ENCODE measurements at places on chromosomes 5 and 9.

- no peak for DNase-seq
Measured at GRCh38 chr5:168295574-168296201, 4.2 kb downstream of the WWC1 start.

- DNase-seq = no peak
Measured at GRCh38 chr9:134681061-134681661, 39.6 kb downstream of the COL5A1 start.

GRCh38 chr5:133319244-133319643 is 267.4 kb downstream of the HSPA4 start:
- DNase-seq = no peak

GRCh38 chr5:168681556-168682183 is 102.5 kb upstream of the PANK3 start:
- DNase-seq = no peak

- DNase-seq = no peak
Measured at GRCh38 chr9:77562019-77562748, 85.9 kb downstream of the GNA14 start.

GRCh38 chr9:136333045-136333444 is 5.7 kb downstream of the GPSM1 start:
- DNase-seq = no peak

- no peak for DNase-seq
Measured at GRCh38 chr5:28065656-28066055, 1027.3 kb upstream of the CDH9 start.

GRCh38 chr9:80004714-80005113 is 432.9 kb downstream of the TLE4 start:
- no peak for DNase-seq

DNA sequence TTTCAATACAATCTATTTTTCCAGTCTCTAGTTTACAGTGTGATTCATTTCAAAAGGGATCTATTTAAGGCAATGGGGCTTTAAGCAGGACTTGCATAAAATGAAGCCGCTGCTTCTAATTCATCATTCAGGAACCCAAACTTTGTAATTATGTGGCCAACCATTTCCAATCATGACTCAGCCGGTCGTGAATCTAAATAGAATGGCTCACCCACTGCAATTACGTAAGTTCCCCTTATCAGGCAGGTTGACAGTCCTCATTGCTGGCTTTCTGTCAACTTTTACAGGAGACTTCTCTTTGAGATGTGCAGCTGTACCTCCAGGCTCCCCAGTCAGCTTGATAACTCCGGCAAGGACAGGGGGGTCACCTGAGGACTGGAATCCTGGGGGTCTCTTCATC is 152.8 kb upstream of the DAP start:
- no peak for DNase-seq

GRCh38 chr9:92155221-92155620 is 40.0 kb upstream of the SPTLC1 start:
- DNase-seq = no peak

DNA sequence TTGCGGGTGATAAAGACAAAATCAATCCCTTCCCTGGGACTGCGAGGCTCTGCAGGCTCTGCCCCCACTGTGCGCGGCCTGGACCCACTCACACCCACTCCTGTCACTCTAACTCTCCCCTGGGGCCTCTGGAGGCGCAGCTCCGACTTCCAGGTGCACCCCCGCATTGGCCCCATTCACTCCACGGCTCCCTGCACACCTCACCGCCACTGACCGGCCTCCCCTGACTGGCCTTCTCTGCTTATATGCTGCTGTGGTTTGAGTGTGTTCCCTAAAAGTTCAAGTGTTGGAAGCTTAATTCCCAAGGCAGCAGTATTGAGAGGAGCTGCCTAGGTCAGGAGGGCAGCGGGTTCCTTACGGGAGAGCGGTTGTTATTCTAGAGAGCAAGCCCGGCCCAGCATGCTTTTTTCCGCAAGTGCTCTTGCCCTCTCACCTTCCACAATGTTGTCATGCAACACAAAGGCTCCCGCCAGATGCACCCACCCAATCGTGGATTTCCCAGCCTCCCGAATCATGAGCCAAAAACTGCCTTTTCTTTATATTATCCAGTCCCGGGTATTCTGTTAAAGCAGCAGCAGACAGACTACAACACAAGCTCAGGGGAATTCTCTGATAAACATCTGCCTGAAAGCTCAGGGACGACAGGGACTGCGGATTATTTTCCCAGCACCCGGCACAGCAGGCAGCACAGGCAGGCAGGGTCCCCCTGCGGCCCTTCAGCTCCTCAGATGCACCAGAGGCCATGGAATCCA is 73.5 kb upstream of the LRRTM2 start:
- DNase-seq = no peak

DNA sequence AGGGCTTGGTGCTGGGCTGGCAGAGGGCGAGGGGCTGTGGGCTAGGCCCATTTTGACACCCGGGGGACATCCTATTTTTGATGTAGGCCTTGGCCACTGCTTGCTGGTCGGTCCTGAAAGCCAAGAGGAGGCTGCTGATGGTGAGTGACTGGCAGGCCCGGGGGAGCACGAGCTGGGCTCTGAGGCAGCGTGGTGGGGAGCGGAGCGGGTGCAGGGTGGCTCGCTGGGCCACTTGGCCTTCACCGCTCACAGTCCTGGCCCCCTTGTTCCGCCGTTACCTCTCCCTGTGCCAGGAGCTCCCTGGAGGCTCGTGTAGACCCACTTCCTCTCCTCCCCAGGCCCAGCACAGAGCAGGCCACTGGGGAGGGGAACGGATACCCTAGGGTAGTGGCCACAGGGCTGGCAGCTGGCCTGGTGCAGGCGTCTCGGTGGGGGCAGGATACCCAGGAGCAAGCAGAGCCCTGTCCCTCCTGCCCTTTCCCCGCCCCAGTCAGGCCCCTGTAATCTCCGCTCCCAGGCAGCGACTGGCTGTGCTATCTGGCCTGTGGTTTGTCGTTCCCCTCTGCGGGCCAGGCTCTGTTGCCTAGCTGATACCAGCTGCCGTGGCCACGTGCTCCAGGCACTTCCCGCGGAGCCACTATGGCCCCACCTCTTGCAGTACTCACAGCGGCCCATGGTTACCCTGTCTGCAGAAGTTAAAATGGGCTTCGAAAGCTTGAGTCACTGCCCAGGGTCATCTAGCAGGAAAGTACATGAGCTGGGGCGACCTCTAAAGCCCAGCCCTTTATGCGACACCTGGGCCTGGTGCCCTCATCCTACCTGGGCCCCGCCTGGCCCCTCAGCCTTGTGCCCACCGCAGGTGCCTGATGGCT is 11.7 kb upstream of the DOLPP1 start:
- peak; percentile 30 for DNase-seq

GRCh38 chr5:143968071-143968878 is 156.3 kb downstream of the HMHB1 start:
- no peak for DNase-seq

GRCh38 chr5:515273-515836 is 8.9 kb downstream of the SLC9A3 start:
- DNase-seq = no peak

- DNase-seq = no peak
Measured at GRCh38 chr9:83013867-83014605, 48.9 kb downstream of the RASEF start.

Measured in stimulated activated CD8-positive, alpha-beta memory T cell treated with anti-CD3 and anti-CD28 coated beads, Interleukin-2, amount 100 ng/mL, for 1 hour (primary cell).